Esophagus muscularis mucosa (tissue), 4 donors: ENCODE measurements at places on chromosomes 13 and 19. TPM values are rescaled to one million over a fixed set of nuclear protein-coding genes. Genes with fewer than 3 reads are reported as not detected.
A peak's percentile ranks its signal among the peaks of the same experiment; 100 is the strongest.

DNA sequence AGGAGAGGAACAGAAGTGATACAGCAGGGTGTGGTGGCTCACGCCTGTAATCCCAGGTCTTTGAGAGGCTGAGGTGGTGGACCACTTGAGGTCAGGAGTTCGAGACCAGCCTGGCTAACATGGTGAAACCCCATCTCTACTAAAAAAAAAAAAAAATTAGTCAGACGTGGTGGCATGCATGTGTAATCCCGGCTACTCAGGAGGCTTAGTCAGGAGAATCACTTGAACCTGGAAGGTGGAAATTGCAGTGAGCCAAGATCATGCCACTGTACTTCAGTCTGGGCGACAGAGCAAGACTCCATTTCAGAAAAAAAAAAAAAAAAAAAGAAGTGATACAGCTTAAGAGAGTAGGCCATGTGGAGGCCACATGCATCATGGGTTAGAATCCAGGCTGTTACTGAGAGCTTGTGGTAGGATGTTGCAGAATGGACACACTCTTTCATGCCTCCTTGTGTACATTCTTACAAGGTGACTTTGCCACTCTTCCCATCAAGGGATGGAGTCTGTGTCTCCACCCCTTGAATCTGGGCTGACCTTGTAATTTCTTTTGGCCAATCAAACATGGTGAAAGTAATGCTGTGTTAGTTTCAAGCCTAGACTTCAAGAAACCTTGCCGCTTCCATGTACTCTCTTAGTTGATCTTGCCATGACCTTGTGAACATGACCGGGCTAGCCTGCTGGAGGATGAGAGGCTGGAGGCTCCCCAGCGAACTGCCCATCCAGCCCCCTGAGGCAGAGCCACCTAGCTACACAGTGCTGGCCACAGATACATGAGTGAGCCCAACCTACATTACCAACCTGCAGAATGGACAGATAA is 12.3 kb downstream of the FAM187B start:
- no peak for DNase-seq

DNA sequence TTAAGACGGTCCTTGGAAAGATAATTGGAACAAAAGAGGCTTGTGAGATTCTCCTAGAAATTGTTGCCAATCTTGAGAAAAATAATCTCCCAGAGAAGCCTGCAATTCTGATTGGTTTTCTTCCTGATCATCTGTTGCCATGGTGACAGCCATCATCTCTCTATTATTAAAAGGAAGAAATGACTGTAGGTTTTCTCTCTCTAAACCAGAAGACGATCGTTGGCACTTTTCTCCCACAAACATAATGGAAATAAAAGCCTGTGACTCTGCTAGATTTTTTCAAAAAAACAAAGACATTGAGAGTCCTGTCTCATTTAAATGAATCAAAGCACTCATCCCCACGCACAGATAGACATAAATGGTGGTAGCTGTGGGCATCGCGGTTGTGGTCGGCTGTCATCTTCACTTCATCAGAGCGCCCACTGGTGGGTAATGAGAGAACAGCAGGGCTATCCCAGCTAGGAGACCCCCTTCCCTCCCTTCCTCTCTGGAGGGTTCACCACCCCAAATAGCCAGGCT is 21.7 kb upstream of the CALM3 start:
- no peak for DNase-seq

- no peak for DNase-seq
Observed at GRCh38 chr19:43759515-43759914, 4.8 kb upstream of the SMG9 start.

GRCh38 chr19:18300930-18301717 is 19.7 kb upstream of the JUND start:
- DNase-seq: no peak

Gene FSTL3
- total RNA-seq: 115 TPM

GRCh38 chr13:112065867-112066623 is 904 bp upstream of the SOX1 start:
- DNase-seq: peak; percentile 72

Gene INSR
- 143 TPM for total RNA-seq

Gene ACOD1
- total RNA-seq: not detected

DNA sequence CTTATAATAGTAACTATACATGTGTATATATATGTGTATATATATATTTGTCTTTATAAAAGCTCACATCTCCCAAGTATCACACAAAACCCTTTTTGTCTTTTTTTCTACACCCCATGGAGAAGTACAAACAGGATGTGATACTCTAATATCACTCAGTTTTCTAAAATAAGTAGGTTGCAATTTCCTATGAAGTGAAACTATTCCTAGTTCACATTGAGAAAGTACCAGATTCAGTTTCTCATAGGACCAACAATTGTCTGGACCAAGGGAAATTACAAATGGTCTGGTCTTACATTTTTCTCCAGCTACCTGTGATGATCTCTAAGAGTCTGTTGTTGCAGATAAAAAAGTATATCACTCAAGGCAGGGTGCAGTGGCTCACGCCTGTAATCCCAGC is 17.9 kb upstream of the LILRB1 start:
- DNase-seq: peak; percentile 14

DNA sequence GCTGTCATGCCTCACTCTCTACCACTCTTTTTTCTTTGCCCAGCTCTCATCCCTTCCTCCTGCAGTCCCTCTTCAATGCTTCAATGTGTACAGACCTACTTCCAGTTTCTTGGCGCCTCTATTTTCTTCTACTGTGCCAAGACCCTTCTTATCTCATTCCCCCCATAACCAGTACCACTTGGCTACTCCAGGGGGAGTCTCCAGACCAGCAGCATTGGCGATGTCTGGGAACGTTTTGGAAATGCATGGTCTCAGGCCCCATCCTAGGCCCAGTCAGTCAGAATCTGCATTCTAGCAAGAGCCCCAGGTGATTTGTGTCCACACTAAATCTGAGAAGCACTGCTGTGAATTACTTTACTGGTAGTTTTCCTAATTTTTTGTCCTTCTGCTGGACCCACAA is 198.2 kb downstream of the SLC7A1 start:
- no peak for DNase-seq

Gene PTGIR
- total RNA-seq: 8.0 TPM

DNA sequence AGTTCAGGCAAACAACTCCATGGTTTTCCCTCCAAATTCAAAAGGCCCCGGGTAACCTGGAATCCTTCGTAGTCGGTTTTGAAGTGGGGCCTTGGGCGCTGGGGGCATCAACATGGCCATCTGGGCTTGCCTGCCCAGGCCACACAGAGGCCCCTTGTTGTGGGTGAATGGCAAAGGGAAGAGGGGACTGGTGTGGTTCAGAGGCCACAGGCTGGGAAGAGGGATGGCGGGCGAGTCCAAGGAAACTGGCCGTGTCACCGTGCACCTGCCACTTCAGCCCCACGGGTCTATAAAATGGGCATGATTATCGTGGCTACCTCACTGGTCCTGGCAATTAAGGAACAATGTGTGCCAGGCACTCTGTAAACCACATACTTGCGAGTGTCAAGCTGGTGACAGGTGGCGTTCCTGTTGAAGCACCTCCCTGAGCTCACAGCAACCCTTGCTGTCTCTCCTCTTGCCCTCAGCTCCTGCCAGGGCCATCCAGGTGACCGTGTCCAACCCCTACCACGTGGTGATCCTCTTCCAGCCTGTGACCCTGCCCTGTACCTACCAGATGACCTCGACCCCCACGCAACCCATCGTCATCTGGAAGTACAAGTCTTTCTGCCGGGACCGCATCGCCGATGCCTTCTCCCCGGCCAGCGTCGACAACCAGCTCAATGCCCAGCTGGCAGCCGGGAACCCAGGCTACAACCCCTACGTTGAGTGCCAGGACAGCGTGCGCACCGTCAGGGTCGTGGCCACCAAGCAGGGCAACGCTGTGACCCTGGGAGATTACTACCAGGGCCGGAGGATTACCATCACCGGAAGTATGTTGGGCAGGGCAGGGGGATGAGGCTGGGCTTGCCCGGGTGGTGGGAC is 1.3 kb downstream of the LSR start:
- peak; percentile 85 for DNase-seq

- DNase-seq: no peak
Observed at GRCh38 chr19:33410915-33411401, 37.4 kb downstream of the CEBPG start.

DNA sequence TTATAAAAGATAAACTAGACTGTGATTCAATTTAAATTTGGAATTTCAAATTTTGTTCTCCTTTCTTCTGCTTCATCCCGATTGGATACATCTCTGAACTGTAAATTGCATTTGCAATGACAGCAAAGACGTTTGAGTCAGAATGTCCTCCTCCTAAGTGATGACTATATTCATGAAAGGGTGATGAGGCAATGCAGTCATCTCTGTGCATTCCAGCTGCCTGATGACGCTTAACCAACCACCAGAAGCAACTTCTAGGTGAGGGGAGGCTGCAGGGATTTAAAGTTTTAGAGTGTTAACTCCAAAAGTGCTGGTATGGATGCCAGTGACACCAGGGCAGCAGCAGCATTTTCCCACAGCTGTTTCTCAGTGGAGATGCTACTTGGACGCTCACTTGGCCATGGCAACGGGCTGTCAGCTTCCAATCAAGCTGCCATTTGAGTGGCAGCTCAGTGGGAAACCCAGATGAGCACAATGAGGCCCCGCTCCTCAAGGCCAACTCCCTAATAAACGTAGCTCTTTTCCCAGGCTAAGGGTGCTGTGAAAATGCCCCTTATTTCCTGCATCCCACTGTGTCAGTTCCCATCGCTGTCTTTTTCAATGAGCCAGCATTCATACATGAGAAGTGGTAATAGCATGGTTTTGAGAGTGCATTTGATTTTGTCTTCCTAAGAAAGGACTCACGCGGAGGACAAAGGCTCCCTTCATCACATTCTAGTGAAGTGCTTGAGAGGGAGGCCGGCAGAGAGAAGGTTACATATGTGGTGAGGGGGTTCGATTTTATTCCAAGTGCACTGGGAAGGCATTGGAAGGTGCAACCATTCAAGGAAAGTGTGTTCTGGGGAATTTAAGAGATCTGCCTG is 45.2 kb upstream of the AMER2 start:
- no peak for DNase-seq

DNA sequence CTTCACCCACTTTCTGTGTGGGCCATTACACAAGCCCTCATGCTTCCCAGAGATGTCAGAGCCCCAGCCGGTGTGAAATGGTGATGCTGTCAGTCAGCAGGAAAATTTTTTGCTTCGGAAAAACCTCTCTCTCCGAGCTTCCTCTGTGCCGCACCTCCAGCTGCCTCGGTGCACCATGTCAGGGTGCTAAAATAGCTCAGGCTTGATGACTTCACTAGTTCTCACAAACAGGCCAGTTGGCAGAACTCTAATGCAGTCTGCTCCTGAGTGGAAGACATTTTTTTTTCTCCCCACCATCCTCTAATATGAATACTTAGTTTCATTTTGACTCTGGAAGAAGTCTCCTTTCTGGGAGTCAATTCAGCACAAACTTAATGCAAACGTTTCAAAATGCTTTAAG is 71.3 kb downstream of the KLF12 start:
- no peak for DNase-seq

DNA sequence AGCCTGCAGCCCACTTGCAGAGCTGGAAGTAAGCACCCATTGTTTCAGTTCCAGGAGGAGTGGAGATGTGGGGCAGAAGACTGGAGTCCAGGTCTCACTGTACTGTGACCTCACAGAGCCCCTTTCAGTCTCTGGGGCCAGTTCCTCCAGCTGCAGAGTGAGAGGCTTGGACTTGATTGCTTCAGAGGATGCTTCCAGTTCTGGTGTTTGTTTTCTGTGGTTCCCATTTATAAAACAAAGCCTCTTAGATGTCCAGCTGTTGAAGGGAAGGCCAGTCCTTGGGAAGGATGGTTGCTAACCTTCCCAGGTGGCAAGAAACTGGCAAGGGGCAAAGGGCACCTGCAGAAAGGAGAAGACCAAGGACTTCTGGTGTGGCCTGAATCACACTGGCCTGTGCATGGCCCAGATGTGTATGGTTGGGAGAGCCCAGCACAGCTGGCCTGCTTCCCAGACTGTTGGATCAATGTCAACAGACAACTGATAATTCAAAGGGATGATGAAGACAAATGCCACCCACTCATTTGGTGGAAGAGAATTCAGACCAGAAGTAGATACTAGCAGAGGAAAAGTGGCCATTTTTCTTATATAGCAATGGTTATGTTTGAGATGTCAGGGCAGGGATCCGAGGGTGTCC is 218.5 kb downstream of the ZNF536 start:
- no peak for DNase-seq

Gene ZNF433
- 3.5 TPM for total RNA-seq

DNA sequence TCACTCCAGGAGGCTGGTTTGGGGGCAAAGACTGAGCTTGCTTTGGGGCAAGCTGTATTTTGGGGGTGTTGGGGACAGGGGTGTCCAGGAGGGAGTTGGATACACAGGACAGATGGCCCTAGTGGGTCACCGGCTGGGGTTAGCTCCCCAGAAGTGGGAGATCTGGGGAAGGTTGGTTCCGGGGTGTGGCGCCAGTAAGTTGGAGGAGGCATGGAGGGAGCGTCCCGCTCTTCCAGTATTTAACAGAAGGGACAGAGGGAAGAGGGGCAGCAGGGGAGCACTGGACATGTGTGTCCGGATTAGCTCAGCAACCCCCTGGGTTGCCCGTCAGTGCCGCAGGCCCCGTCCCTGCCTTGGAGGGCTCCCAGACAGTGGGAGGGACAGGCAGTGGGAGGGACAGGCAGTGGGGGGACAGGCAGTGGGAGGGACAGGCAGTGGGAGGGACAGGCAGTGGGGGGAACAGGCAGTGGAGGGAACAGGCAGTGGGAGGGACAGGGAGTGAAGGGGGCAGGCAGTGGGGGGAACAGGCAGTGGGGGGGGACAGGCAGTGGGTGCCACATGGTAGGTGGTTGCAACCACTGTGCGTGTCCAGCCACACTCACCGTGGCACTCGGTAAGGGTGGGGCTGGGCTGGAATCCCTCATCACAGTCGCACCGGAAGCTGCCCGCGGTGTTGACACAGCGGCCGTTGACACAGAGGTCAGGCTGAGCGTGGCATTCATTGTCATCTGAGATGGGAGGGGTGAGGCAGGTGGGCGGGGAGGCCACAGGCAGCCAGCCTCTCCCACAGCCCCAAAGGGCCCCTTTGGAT is 33.2 kb downstream of the CCL25 start:
- DNase-seq: no peak

- no peak for DNase-seq
Observed at GRCh38 chr19:48818234-48818820, 7.5 kb upstream of the BCAT2 start.

- DNase-seq: no peak
Observed at GRCh38 chr19:39401070-39401548, 5.5 kb upstream of the ZFP36 start.

GRCh38 chr19:29415507-29415906 is 110.3 kb upstream of the VSTM2B start:
- no peak for DNase-seq

Gene SLC7A10
- not detected for total RNA-seq

- DNase-seq: no peak
Observed at GRCh38 chr13:101382086-101382485, 34.2 kb downstream of the NALCN start.

DNA sequence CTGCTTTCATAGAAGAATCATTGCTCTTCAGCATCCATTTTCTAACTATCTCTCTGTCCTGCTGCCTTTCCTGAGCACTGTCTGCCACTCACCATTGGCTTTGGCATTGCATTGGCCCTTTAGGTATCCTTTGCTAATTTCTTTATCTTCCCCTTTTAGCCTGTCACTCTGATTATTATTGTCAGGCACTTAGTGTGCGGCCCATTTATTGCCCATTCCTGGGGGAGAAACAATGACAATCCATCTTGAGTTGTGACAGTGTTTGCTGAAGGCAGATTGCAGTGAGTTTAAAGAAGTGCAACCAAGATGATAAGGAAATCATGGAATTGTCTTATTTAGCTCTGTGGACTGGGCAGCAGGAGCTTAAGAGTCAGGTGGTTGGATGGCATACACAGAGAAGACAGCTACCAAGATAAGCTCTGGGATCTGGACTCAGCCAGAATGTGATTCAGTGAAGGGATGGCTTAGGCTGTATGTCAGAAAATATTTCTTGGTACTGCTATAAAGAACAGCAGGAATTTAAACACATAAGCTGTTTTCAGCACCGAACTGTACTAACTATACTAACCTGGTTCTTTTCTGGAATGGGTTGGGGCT is 25.3 kb downstream of the B3GLCT start:
- DNase-seq: no peak
